AG08395 (cell line): ENCODE measurements at places on chromosomes 6 and 20.

DNA sequence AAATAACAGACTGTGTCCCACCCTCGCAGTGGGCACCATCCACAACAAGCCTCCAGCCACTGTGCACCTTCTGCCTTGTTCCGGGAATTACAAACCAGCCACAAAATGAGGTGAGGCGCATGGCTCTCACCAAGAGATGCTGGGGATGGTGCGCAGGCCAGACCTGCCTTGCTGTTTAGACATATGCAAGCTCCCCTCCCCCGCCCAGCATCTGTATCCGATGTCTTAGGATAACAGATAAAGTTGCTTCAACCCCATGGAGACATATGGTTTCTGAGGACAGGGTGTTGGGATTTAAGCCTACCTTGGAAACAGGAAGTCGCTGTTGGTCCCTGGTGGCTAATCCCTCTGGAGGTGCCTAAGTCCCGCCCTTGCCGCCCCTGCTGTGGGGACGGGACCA is 50.4 kb upstream of the MPC1 start:
- DNase-seq, result no peak

GRCh38 chr6:117547688-117548621 is 54.4 kb downstream of the GOPC start:
- DNase-seq, result peak; percentile 39

- peak; percentile 79 for DNase-seq
These were observed 197.6 kb upstream of the SASH1 start for GRCh38 chr6:148144917-148145521.

DNA sequence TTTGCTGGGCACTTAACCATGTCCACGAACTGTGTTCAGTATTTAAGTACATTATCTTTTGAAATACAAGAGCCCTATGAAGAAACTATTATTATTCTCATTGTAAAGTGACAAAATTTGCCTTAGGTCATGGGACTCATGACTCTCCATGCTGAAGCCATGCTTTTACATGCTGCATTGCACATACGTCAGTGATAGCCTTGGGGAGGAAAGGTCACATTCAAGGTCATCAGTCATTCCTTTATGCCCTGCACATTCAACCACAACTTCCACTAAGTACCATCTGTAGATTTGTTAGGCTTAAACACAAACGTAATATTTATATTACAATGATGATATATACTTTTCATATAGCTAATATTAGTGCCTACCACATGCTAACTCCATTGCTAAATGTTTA is 292.7 kb downstream of the TBC1D7 start:
- DNase-seq, result no peak

- DNase-seq, result peak; percentile 10
These were observed 72.4 kb upstream of the BTBD3 start for GRCh38 chr20:11845340-11845739.

DNA sequence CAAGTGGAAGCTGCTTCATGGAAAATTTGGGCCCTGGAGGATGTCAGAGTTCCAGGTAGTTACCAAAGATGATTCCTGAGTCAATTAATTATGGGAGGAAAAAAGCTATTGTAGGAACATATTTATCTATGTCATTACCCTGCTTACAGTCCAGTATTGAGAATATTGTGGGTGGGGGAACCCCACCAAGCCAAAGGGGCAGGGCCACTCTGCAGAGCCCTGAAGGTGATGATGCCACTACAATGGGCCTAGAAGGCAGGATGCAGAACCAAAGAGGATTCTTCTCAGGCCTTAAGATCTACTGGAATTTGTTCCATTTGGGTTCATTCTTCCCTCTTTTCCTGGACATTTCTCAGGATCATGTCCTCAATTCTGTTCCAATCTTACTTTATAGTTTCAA is 375.2 kb upstream of the MARCKS start:
- no peak for DNase-seq

GRCh38 chr6:128161263-128161662 is 260.4 kb upstream of the THEMIS start:
- DNase-seq, result no peak

- DNase-seq, result no peak
These were observed 712.5 kb upstream of the NRSN1 start for GRCh38 chr6:23413327-23414050.

DNA sequence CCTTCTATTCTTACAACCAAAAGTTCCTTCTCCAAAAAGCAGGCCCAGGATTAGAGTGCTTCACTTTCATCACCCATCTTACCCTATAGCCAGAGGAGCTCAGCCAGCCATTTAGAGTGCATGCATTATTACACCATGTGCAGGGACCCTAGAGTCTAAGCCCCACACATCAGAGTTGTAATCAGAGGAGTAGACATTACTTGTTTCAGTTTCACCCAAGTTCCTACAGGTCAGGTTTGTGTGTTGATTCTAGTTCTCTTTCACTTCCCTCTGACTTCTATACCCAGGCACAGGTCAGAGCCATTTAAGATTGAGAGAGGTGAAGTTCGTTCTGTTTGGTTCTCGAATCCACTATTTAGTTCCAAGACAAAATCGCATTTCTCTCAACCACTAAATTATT is 16.3 kb upstream of the ARFGEF3 start:
- no peak for DNase-seq

DNA sequence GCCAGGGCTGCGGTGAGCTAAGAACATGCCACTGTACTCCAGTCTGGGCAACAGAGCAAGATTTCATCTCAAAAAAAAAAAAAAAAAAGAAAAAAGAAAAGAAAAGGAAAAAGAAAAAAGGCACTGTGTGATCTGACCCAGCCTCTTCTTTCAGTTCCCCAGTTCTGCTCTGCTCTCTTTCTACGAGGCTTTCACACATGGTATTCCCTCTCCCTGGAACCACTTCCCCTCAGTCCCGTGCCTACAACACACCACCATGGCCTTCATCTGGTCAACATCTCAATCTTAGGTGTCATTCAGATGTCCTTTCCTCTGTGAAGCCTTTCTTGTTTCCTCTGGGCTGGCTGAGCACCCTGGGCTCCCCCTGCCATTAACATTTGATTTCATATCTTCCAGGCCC is 2.3 kb upstream of the DSN1 start:
- no peak for DNase-seq

DNA sequence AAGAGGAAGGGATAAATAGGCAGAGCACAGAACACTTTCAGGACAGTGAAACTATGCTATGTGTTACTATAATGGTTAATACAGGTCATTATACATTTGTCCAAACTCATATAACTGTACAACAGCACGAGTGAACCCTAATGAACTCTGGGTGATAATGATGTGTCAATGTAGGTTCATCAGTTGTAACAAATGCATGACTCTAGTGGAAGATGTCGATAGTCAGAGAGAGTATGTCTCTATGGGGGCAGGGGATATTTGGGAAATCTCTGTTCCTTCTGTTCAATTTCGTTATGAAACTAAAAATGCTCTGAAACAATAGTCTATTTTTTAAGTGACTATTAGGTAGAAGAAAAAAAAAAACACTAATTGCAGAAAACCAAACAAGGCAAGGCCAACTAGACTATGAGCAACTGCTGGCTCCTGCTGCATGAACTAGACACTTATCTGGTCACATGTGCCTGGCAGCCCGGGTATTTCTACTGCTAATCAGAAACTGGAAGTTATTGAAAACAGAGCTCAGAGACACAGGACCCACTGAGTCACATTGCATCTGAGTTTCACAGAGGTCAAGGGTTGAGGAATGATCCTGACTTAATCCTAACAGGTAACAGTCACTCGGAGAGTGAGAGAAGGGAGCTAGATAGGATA is 97.9 kb downstream of the ISM1 start:
- DNase-seq, result peak; percentile 2

GRCh38 chr6:145137425-145137824 is 597.9 kb downstream of the EPM2A start:
- DNase-seq, result peak; percentile 10

GRCh38 chr6:51972659-51973058 is 114.8 kb downstream of the PKHD1 start:
- DNase-seq, result no peak

GRCh38 chr20:38859070-38859690 is 53.7 kb downstream of the PPP1R16B start:
- DNase-seq, result no peak

- DNase-seq, result peak; percentile 99
These were observed at the start of gene C6orf136 for GRCh38 chr6:30646450-30647241. C6orf136 (plus strand) TSS chr6:30647133; CDS start chr6:30647232, 99 bp downstream.

- DNase-seq, result peak; percentile 22
These were observed 184.5 kb upstream of the TCF21 start for GRCh38 chr6:133704371-133704770.

DNA sequence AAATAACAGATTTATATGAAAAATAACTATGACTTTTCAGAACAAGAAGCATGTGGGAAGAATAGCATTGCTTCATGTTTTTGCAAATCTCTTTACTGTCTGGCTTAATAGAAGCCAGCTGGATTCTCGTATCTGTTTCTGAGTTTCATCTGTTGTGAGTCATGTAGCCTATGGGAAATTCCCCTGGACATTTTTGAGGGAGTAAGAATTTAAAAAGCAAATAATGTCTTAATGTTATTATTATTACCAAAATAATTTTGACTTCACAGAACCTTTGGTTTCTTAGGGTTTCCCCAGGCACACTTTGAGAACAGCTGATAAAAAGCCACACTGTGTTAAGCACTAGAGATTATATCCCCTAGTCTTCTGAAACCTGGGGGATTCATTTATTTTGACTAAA is 75.8 kb downstream of the SYCP2L start:
- DNase-seq, result peak; percentile 46

GRCh38 chr6:81909981-81910900 is 157.8 kb upstream of the TENT5A start:
- no peak for DNase-seq

DNA sequence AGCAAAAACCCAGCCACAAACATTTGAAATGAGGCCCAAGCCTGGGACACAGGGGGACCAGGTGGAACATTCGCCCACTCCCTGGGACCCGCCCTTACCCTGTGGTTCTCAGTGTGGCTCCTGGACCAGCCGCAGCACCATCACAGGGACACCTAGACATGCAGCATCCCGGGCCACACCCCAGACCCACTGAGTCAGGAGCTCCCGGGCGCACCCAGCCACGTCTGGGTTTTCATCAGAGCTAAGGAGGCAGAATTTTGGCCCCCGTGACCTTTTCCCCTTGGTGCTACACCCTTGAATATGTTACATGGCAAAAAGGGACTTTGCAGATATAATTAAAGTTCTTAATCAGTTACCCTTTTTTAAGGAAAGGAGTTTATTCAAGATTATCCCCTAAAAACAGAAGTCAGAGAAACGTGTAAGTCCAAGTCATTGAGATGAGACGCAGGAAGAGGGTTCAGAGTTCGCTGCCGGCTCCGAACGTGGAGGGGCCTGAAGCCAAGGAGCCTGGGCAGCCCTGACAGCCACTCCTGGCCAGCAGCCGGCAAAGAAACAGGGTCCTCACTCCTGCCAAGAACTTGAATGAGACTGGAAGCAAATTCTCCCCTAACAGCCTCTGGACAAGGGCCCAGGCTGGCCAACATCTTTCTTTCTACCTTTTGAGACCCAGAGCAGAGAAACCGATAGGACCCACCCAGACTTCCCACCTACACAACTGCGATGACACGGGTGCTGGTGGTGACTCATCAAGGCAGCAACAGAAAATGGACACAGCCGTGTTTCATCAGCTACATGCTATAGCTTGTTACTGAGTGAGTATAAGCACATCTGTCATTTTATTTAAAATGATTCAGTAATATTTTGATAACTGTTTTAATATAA is 25.3 kb downstream of the BFSP1 start:
- no peak for DNase-seq

GRCh38 chr6:105243487-105243886 is 63.7 kb upstream of the POPDC3 start:
- no peak for DNase-seq

DNA sequence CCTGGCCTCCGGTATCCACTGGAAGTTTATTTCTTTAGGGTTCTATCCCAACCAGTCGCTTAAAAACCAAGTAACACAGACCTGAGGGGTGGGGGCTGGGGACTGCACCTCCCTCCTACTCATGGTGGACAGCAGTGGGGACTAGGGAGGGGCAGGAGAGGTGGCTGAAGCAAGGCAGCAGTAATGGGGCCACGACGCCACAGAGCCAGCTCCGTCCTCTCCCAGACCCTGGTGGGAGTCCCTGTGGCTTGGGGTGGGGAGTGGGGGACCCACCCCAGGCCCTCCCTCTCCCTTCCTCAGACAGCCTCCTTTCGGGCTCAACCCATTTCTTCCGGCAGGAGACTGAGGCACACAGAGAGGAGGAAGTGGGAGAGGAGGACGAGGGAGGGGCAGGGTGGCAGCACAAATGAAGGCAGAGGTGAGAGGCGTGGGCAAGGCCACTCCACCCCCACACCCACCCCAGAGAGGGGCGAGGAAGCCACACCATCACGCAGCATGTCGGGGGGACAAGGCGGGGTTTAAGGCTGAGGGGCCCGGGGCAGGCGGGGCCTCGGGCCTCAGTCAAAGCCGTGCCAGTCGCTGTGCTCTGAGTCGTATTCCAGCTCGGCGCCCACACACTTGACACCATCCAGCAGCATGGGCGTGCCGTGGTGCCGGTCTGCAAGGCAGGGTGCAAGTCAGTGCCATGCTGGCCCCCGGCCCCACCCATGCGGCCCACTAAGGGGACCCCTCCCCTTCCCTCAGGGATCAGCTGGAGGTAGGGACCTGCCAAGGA is 13.9 kb downstream of the ADISSP start:
- no peak for DNase-seq

DNA sequence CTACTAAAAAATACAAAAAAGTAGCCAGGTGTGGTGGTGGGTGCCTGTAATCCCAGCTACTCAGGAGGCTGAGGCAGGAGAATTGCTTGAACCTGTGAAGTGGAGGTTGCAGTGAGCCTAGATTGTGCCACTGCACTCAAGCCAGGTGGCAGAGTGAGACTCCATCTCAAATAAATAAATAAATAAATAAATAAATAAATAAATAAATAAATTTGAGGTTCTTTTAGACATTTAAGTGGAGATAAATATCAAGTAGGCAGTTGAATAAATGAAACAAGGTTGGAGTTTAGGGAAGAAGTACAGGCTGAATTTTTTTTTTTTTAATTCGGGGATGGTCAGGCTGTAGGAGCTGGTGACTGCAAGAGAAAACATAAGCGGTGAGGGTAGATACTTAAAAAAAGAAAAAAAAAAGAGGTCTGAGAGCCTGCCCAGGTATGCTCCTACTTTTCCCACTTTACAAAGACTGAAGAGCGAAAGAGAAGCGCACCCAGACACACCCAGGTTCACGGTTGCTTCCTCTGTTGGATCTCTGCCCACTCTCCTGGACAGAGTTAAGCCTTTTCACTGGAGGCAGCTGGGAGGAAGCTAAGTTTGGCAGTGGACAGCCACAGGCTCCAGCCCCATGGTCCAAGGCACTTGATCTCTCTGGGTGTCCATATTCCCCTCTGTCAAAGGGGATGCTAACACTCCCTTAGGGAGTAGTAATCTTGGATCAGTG is 100.9 kb upstream of the PRDM1 start:
- DNase-seq, result no peak

GRCh38 chr6:105786890-105787655 is 299.1 kb upstream of the PRDM1 start:
- DNase-seq, result no peak

DNA sequence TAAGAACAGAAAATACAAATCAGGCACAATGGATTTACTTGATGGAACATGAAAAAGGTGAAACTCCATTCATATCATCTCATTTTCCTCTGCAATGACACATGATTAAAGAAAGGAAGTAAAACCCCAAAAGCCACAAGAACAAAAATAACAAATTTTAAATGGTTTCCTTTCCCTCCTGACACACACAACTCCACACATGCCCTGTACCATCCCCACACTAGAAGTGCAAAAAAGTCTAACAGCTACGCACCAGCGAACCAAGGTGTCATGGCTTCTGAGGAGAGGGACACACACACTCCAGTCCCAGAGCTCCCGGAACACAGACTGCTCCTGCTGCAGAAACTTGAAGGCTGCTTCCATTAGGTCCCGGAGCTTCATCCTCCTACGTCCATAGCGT is 25.3 kb downstream of the MDN1 start:
- no peak for DNase-seq

GRCh38 chr20:10790013-10790412 is 116.2 kb upstream of the JAG1 start:
- no peak for DNase-seq
